ENCODE measurements at places on chromosomes 1 and 21. TPM values are rescaled to one million over a fixed set of nuclear protein-coding genes. Genes with fewer than 3 reads are reported as not detected.

Gene KIF26B
- total RNA-seq = 0.04 TPM

GRCh38 chr1:247376659-247377058, 39.3 kb upstream of the NLRP3 start:
- DNase-seq = no peak

Gene KCNA3
- total RNA-seq = not detected

Gene PEAR1
- 15.8 TPM for total RNA-seq

DNA sequence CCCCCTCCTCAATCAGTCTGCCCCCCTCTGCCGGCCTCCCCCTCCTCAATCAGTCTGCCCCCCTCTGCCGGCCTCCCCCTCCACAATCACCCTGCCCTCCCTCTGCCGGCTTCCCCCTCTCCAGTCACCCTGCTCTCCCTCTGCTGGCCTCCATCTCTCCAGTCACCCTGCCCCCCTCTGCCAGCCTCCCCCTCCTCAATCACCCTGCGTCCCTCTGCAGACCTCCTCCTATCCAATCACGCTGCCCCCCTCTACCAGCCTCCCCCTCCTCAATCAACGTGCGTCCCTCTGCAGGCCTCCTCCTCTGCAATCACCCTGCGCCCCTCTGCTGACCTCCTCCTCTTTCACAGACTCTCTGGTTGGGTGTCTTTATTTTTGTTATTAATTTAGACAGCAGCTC, 11.5 kb upstream of the C1orf198 start:
- DNase-seq = no peak

Gene SAMD11
- total RNA-seq = 0.07 TPM

Gene SPRR2F
- not detected for total RNA-seq

DNA sequence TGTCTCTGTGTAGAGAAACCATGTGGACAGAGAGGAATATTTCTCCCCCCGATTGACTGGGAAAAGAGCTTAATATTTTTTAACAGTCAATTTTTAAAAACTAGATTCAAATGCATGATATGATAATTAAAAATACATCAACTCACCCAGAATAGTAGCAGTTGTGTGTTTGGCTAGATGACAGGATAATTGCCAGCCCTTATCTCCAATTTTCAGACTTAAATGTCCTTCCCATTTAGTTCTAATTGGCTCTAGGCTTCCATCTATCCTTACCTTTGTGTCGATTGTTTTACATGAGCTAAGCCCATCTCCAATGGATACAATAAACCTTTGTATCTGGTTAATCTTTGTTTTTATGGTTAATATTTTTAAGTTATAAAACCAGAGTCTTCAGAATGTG, 23.9 kb upstream of the KIAA0040 start:
- DNase-seq = no peak

DNA sequence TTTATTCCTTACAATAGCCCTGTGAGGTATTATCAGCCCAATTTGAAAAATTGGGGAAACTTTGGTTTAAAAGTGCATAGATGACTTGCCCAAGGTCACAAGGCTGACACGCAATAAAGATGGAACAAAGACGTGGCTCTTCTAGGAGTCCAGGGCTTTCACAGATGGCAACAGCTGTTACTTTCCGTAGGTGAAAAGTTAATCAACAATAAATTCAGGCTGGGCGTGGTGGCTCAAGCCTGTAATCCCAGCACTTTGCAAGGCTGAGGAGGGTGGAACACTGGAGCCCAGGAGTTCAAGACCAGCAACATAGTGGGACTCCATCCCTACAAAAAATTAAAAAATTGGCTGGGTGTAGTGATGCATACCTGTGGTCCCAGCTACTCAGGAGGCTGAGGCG, 87.8 kb upstream of the ATF3 start:
- DNase-seq = no peak

Gene HFM1
- total RNA-seq = 0.07 TPM

All from pulmonary artery endothelial cell (primary cell).